ENCODE measurements at places on chromosomes 5 and 9.

DNA sequence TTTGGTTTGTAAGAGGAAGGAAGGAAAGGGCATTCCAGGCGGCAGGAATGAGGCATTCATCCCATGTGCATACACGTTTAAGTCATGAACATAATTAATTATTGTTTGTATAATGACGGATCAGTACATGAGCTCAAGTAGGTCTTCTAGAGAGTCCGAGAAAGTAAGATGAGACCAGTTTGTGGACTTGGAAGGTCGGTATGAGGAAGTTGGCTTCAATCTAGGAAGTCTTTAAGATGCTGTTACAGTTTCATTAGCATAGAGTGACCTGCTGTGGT, 2.1 kb downstream of the GTF3C4 start:
- DNase-seq, result peak; percentile 18

DNA sequence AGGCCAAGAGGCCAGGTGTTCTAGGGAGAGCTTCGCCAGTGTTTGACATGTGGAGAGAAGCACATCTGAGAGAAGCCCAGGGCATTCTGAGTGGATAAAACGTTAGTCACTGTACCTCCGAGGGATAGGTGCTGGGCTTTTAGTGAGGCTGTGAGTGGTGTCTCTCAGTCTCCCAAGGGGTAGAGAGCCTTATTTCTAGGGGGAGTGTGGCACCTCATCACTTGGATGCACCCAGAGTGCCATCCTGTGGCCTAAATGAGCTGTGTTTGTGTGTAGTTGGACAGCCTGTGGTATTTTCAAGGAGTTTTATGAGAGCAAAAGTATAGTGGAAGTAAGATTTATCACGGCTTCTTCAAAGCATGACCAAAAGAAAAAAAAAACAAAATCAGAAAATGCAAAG, 1046.9 kb upstream of the WWC1 start:
- peak; percentile 41 for DNase-seq

GRCh38 chr9:19512103-19512832, 103.5 kb downstream of the ACER2 start:
- no peak for DNase-seq

- DNase-seq, result no peak
Observed at GRCh38 chr9:78884611-78885150, 587.8 kb downstream of the PSAT1 start.

DNA sequence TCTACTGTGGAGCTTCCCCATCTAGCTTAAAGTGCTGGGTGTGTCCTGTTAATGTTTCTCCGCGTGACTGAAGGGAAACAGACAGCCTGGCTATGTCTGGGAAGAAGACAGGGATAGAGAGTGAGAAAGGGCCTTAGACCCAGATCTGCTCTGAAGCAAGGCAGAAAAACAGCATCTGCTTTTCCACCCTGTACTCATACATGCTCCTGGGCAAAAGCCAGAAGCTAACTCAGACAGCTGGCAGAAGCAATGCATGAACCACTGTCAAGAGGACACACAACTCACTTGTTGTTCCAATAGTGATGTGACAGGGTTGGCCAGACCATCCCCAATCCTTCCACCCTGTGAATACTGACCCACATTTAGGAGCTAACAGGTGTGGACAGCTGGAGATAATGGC, 63.3 kb downstream of the DPYSL3 start:
- DNase-seq, result no peak

GRCh38 chr9:137832191-137832700, 45.3 kb upstream of the CACNA1B start:
- no peak for DNase-seq

- DNase-seq, result no peak
Observed at GRCh38 chr5:14760548-14761002, 96.1 kb downstream of the OTULIN start.

GRCh38 chr5:171521219-171521633, 101.8 kb downstream of the FGF18 start:
- DNase-seq, result peak; percentile 95

GRCh38 chr5:3000631-3001030, 249.2 kb upstream of the IRX2 start:
- no peak for DNase-seq

- DNase-seq, result no peak
Observed at GRCh38 chr9:37566716-37567115, 9.5 kb downstream of the FBXO10 start.

GRCh38 chr5:10133830-10134229, 115.9 kb downstream of the ATPSCKMT start:
- peak; percentile 31 for DNase-seq

- DNase-seq, result peak; percentile 15
Observed at GRCh38 chr5:16726538-16726946, 109.7 kb upstream of the RETREG1 start.

DNA sequence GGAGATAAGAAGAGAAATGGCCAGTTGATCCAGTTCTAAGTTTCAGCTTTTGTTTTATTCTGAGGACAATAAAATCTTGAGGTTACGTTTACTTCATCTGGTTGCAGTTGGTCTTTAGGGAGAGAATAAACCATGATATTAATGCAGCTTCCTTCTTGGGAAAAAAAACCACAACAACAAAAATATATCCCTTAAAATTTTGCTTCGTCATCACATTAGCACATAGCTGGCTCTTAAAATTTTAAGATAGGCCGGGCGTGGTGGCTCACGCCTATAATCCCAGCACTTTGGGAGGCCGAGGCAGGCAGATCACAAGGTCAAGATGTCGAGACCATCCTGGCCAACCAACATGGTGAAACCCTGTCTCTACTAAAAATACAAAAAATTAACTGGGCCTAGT, 86.4 kb downstream of the EQTN start:
- no peak for DNase-seq

DNA sequence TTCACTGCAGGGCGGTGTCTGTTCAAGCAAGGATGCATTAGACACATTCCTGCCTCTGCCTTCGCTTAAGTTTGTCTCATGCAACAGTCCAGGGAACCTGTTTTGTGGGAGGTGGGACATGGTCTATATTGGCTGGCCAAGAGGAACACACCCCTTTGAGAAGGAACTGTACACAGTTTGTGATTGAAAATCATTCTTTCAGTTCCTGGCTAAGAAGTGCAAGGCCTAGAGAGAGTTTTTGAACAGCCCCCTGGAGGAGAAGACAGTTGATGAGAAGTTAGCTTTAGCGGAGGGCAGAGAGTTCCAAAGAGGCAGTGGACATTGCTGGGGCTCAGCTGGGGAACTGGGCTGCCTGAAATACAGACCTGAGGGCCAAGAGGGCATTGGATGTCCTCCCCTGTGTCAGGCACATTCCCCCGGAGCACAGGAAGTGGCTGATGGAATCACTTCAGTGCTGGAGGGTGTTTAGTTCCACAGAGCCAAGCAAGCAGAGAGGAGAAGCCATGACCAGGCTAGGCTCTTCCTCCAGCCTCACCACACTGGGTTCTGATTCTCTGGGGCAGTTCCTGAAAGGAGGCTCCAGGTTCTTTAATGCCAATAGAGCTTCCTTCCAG, 66.6 kb downstream of the RGS3 start:
- no peak for DNase-seq

DNA sequence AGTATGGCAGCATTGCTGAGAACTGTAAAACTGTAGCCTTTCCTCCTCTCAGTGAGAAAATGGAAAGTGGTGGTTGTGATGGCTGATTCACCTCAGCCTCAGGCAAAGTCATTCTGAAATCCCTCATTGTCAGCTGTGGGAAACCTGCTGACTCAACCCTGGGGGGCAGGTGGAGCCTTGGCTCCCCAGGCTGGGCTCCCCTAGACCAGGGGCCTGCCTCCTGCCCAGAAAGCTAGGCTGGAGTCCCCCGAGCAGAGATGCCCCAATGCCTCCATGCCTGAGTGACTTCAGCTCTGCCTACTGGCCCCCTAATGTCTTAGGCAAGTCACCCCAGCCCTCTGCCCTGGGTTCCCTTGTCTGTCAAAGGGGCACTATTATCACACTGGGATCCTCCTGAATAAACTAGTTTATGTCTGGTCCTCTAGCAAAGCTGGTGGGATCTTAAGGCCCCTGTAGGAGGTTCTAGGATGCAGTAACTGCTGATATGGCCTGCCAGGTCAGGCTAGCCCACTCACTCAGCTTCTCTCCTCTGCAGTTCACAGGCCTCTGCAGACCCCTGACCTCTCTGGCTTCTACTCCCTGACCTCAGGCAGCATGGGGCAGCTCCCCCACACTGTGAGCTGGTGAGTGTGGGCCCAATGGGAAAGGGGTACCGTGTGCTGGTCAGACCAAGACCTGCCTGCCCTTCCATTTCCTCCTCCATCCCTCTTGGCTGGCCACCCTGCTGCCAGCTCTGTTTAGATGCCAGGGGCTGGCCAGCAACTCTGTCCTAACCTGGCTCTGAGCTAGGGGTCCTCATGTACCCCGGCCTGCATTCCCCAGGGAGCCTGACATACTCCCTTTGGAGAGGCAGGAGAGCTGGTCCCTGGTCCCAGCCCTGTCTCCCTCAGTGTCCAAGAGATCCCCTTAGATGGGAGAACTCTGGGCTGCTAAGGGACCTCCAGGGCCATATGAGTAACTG, 24.2 kb downstream of the TCF7 start:
- peak; percentile 87 for DNase-seq
